ENCODE measurements at places on chromosomes 16 and 17.

GRCh38 chr16:2497695-2498484, 15.9 kb upstream of the ATP6V0C start:
- no peak for DNase-seq

- DNase-seq, result no peak
These were observed 237.7 kb upstream of the ZFHX3 start for GRCh38 chr16:73285436-73286201.

GRCh38 chr16:68469796-68470460, 21.6 kb upstream of the SMPD3 start:
- no peak for DNase-seq

DNA sequence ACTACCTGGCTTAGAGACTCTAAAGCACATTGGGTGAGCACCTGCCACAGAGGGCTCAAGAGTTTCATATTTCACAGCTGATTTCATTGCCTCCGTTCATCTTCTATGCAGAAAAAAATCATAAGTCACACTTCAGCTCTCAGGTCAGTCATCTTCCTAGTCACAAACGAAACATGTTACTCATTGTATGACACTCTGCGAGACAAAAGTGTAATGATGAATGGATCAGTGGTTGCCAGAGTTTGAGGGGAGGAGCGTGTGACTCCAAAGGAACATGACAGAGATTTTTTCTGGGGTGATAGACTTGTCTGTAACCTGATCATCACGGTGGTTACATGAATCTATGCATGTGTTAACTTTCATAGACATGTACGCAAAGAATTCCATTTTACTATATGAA, 195.2 kb upstream of the CNTNAP4 start:
- DNase-seq, result no peak

- DNase-seq, result no peak
These were observed 81.8 kb upstream of the CCL2 start for GRCh38 chr17:34173241-34173640.

- no peak for DNase-seq
These were observed 105.4 kb downstream of the FTO start for GRCh38 chr16:53809088-53809932.

DNA sequence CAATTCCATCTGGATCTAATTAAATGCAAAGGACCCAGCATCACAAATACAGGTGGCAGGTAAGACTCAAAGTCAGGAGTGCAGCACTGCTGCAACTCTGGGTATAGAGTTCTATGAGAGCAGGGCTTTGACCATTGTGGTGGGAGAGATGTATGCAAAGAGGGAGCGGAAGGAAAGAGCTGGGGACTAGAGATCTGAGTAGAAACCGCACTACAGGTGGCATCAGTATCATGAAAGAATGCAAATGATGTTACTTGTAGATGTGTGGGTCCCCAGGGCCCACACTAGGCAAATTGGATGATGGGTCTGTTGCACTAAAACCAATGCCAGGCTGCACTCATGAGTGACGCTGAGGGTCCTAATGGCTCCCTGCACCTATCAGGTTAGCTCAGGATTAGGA, 287.1 kb upstream of the ASIC2 start:
- no peak for DNase-seq

DNA sequence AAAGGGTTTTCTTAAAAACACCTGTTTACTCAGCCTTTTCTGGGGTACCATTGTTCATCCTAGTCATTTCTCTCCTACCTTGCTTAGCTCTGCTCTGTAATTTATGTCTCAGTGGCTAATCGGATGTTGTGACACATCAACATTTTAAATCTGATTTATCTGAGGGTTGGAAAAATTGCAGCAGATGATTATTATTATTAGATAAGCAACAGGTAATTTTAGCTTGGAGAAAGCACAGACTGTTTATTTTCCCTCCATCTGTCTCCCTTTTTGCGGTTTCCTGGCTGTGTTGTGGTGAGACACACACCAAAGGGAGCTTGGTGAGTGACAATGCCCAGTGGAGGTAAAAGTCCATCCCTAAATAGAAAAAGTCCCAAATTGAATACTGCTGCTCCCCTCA, 389.9 kb downstream of the UTP18 start:
- DNase-seq, result no peak

DNA sequence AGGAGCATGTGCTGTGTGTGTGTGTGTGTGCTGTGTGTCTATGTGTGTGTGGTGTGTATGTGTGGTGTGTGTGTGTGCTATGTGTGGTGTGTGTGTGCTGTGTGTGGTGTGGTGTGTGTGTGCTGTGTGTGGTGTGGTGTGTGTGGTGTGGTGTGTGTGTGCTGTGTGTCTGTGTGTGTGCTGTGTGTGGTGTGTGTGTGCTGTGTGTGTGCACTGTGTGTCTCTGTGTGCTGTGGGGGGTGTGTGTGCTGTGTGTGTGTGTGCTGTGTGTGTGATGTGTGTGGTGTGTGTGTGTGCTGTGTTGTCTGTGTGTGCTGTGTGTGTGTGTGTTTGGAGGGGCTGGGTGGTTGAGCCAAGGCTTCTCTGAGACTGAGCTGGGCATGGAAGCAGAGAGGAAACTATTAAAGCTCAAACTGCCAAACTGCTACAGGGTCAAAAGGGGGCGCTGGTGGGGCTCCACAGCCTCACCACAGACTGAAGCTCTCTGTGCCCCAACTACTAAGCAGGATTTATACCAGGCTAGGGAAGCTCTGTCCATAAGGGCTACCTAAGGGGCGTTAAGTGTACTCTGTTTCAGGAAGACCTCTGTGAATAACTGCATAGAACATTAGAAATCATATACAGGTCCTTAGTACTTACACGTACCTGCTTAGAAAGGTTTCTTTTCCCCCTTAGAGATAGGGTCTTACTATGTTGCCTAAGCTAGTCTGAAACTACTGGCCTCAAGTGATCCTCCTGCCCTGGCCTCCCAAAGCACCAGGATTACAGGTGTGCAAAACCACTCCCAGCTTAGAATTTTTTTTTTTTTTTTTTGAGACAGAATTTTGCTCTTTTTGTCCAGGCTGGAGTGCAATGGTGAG, 27.8 kb upstream of the GHDC start:
- DNase-seq, result no peak

DNA sequence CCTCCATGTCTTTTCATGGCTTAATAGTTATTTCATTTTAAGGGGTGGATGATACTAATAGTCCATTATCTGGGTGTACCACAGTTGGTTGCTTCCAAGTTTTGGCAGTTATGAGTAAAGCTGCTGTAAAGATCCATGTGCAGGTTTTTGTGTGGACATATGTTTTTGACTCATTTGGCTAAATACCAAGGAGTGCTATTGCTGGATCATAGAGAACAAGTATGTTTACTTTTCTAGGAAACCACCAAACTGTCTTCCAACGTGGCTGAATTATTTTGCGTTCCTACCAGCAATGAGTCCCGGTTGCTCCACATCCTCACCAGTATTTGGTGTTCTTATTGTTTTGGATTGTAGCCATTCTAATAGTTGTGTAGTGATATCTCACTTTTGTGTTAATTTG, 181.9 kb downstream of the SPECC1 start:
- no peak for DNase-seq

DNA sequence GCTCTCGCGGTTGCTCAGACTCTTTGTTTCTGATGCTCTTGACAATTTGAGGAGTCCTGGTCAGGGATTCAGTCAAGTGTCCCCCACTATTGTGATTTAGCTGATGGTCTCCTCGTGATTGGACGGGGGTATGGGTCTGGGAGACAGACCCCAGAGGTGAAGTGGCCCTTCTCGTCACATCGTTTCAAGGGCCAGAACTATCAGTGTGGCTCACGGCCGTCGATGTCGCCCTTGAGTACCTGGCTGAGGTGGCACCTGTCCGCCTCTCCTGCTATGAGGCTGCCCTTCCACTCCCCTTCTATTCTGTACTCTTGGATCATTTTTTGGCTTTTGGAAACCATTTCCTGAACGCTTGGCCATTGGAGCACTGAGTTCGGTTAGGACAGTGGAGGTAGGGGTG, 7.4 kb upstream of the MEAK7 start:
- DNase-seq, result no peak

- no peak for DNase-seq
These were observed 102.9 kb downstream of the HIC1 start for GRCh38 chr17:2157675-2158395.

DNA sequence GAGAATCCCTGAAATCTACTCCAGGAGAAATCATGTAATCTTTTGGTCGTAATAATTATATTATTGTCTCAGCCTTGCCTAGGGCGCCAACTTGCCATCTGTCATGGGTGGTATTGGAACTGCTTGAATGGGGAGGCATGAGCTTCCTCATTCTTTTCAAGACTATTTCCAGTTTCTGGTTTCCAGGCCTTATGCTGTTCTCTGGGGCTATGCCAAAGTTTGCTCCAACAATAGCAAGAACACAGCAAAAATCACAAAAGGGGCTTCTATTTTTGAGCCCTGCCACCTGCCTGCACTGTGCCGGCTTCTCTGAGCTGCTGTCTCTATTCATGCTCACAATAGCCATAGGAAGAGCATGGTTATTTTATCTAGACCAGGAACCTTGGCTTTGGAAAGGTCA, 111.7 kb downstream of the SPECC1 start:
- no peak for DNase-seq

DNA sequence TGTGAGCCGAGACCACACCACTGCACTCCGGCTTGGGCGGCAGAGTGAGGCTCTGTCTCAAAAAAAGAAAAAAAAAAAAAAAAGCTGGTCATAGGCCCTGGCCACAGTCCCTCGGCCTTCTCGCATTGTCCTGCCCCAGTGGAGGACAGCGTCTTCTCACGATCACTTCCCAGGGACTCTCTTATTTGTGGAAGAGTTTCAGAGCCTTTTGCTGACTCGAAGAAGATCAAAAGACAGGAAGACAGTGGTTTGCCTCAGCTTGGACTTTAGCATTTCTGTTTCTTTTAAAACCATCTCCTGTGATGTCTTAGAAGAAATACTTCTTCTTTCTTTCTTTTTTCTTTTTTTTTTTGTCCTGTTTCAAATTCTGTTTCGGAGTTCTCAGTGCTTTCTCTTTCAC, 210.0 kb downstream of the FTO start:
- DNase-seq, result no peak

DNA sequence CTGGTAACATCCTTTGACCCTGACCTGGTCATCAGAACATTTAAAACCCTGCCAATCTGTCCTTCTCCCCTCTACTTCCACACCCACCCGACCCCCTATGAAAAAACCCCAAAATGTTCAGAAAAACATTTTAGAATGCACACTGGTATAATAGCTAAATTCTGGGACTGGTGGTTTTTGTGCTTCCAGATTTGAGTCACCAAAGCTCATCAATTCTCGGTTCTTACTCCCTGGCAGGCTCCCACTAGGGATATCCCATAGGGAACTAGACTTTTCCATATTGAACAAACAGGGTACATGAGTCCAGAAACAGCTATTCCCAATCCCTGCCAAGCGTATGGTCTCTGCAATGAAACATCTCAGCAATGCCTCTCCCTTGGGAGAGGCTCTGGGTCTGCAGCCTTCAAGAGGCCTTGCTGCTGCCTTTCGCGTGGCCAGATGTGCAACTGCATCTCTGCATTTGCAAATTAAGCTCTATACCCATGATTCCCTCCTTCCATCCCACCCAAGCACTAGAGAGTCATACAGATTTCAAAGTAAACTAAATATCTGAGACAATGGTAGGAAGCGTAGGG, 67.7 kb downstream of the SMG6 start:
- no peak for DNase-seq
